ENCODE measurements at places on chromosomes 1 and 21. TPM values are rescaled to one million over a fixed set of nuclear protein-coding genes. Genes with fewer than 3 reads are reported as not detected.
A peak's percentile ranks its signal among the peaks of the same experiment; 100 is the strongest.

- no peak for DNase-seq
Observed at GRCh38 chr1:190658907-190659306, 181.2 kb upstream of the BRINP3 start.

DNA sequence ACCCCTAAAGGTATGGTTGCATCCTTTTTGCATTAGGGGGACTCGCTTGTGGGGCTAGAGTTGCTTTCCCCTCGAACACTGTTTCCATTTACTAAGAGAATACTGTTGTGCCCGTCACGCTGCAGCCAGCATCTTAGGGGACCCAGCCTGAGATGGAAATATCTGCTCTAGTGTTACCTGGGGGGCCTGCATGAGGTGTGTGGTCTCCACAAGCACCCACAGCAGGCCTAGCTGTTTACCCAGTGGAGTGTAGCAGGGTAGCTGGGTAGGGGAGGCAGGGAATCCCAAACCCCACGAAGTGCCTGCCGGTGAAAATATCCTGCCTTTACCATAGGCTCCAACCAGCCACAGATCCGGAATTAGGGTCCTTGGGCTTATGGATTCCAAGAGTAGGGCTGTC, 303.6 kb downstream of the PTPRU start:
- DNase-seq: no peak

PRR9 gene
- total RNA-seq: not detected

PPM1J gene
- 3.0 TPM for total RNA-seq

DNA sequence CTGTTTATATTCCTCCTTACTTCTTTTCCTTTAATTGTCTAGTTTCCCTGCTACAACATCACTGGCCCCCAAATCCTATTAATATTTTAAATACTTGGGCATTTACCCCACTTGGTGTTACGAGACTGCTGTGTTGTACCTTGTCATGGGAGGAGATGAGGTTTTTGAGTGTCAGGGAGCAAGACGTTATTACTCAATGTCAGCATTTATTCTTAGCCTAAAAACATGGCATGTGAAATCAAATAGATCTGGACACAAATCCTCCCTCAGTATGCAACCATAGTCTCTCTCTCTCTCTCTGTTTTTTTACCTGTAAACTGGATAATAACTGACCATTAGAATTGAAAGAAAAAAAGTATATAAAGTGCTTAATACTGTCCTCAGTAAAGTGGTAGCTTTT, 4.6 kb downstream of the LRRC8B start:
- DNase-seq: no peak

GRCh38 chr1:81596341-81596740, 204.4 kb upstream of the ADGRL2 start:
- no peak for DNase-seq

VWA5B1 gene
- total RNA-seq: not detected

LYPD8 gene
- not detected for total RNA-seq

DNA sequence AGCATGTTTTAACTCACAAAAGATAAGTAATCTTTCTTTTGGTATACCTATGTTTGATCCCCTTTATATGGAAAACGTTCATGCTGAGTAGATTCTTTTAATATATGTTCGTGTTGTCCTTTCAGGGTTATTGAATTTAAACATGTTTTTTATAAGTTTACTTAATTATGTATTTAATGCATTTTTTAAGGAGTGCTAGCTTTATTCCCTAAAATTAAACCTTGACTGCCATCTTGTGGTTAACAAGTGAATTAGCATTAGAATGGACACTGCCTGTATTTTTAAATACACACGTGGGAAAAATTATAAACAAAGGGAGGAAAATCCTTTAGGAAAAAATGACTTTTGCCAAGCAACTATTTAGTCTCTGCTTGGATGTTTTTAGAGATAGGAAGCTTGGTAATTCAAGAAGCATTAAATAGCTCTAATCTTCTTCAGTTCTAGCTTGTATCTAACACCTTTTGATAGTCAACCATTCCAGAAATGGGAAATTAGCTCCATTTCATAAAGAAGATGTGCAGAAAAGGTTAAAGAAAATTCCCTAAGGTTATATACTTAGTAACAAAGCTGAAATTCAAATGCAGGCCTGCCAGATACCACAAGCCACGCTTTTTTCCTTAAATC, 43.0 kb downstream of the UBE2U start:
- no peak for DNase-seq

GRCh38 chr1:32806910-32807523, 10.1 kb downstream of the YARS1 start:
- no peak for DNase-seq

GRCh38 chr1:37807555-37808368, at the start of the genes C1orf122 and YRDC:
TSS of gene C1orf122 (plus strand) at chr1:37807790. CDS start at chr1:37808405, 615 bp downstream.
TSS of gene YRDC (minus strand) at chr1:37808208. CDS start at chr1:37808180, 28 bp downstream.
- peak; percentile 99 for DNase-seq

- DNase-seq: no peak
Observed at GRCh38 chr1:17665950-17666720, 89.0 kb upstream of the ACTL8 start.

CD244 gene
- 0.65 TPM for total RNA-seq

DNA sequence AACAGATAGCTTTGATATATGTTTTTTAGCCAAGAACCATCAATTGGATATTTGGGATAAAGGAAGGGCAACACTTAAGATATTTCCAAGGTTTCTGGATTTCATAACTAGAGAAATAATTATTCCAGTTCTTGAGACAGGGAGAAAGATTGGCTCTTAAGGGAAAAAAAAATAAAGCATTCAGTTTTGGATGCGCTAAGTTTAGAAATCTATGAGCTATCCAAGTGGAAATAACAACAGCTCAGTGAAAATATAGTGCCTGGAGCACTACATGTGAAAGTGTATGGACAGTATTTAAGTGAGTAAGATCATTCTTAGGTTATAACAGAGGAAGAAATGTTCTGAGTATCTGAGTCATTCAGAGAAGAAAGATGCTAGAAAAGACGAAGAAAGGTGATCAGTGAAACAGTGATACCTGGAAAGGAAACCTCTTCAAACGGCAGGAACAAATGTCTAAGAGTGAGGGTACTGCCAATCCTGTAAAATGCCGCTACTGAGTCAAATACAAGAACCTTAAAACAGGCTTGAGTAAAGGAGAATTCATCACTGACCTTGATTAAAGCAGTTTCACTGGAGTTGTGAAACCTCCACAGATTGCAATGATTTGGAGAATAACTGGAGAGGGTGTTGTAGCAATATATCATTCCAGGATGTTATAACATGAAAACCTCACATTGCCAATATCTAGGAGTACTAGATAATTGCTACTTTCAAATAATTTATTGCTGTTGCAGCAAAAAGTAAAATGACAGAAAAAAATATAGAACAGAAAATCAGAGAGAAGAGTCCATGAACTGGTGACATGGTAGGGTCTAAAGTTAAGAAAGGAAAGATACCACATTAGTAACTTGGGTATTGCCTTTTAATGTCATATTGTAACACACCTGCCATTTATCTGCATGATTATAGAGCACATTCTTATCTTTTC, 482.1 kb upstream of the RGS18 start:
- no peak for DNase-seq

AMY1B gene
- total RNA-seq: not detected

DNA sequence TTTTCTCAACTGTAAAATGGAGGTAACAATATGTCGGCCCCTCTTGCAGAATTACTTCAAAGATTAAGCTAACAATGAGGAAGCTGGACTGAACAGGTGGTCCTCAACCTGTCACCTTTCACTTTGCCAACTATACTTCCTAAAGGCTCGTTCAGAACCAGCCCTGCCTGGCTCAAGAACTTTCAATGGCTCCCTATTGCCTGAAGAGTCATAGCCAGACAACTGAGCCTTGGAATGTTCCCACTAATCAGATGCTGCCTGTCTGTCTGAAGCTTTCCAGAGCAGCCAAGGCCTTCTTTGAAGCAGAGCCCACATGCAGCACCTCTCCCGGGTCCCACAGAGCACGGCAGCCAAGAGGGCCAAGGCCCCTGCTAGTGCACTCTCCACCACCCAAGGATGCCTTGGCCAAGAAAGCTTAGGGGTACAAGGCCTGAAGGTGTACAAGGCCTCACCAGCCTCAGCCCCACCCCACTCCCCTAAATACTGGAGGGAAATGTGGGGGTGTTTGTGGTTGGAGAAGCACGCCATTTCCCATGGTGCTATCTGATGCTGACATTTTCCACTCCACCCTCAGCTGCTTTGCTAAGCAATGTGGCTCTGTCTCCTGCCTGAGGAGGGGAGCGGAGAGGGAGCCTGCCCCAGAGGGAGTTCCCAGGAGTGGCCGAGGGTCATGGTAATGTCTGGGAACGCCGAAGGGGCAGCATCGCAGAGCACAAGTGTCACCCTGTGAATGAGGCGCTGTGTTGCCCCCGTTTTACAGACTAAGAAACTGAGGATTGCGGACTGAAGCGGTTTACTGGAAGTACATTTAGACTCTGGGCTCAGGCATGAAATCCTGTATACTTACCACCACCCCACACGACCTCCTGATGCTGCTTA, 8.2 kb upstream of the LAPTM5 start:
- no peak for DNase-seq

- peak; percentile 48 for DNase-seq
Observed at GRCh38 chr1:6998267-6998666, 213.0 kb downstream of the CAMTA1 start.

AQP10 gene
- total RNA-seq: 0.24 TPM

- no peak for DNase-seq
Observed at GRCh38 chr21:29064850-29065481, 8.5 kb downstream of the CCT8 start.

DNA sequence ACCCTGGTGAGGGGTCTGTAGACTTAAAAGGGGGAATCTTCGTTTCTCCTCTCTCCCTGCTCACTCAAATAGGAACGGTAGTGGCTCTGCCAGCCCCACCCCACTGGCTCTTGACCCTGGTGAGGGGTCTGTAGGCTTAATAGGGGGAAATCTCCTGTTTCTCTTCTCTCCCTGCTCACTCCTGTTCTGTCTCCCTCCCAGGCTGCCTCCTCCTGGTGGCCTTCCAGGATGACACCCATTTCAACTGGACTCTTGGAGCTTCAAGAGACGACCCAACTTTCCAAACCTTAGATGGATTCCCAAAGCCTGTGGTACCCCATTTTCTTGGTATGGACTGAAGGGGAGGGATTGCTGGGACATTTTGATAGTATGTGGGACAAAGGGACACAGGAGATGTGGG, 1.4 kb upstream of the EPHB2 start:
- no peak for DNase-seq

PCBP3 gene
- total RNA-seq: 2.6 TPM

DNA sequence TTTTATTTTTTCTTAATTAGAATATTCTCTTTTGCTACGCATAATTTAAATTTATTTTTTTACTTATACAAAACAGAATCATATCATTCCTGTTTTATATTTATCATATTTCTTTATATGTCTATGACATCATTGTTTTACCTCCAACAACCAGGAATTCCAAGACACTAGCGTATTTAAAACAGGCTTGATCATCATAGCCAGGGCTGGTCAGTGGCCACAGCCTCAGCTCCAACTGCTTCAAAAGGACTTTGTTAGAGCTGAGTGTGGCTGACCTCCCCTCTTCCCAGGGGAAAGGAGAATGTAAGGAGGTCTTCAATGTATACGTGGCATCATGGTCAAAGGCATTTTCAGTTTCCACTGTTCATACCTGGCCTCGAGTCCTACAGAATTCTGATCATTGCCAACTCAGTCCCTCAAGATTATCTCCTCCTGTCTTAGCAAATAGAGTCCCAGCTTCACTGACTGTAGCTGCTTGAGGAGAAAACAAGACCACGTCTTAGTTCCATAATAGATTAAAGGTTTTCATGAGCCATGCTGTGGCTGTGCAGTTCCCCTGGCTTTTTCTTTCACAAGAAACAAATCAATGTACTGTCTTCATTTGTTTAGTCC, 444.0 kb downstream of the PTPRC start:
- DNase-seq: no peak

- peak; percentile 72 for DNase-seq
Observed at GRCh38 chr1:202017749-202018467, 7.5 kb downstream of the ELF3 start.

DNA sequence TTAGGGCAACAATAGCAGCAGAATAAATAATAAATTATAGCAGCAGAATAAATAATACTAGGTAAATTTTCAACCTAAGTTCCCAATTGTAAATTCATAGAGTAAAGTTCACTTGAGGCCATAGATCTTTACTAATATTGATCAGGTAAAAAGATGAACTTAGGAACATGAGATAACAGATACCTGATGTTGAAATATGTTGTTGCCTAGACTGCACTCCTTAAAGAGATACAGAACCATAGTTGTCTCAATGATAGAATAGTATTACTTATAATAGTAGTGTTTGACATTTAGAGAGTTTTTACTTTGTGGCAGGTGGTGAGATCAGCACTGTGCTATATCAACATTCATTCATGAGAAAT, 378 bp upstream of the F13B start:
- no peak for DNase-seq

GRCh38 chr1:180504186-180504585, 1.8 kb upstream of the ACBD6 start:
- no peak for DNase-seq

DNA sequence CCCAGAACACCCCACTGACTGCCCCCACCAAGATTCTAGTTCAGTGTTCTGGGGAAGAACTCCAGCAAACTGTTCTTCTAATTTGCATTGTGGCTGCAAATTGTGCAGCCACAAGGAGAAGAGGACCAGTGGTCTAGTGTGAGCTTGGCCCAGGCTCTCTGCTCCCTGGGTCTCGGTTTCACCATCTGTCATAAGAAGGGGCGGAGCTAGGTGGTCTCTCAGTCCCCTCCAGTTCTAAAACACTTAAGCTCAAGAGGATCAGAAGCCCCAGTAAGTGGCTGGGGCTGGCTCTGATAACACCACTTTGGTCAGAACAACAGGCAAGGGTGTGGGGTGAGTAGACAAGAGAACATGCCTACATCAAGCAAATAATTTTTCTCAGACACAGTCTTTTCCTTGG, 99.9 kb downstream of the BEND5 start:
- no peak for DNase-seq

DNA sequence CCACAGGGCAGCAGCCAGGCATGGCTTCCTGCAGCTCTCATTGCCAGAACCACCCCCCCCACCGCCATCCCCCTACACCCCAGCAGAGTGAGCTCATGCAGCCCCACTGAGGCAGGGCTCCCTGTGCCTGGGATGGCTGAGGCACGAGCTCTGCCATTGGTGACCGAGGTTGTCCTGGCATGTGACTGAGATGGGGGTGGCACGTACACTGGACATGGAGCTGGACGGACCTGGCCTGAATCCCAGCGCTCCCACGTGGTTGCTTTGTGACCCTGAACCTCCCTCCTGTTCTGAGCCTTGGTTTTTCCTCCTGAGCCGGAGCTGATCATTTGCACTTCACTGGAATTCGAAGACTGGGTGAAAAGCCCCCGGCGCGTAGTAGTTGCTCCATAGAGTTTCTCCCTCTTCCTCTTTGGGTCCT, 28.3 kb downstream of the ALPL start:
- DNase-seq: no peak

NMNAT2 gene
- total RNA-seq: 1.1 TPM

All from posterior vena cava (tissue), 2 donors.